ENCODE measurements at places on chromosomes 2 and 18. TPM values are rescaled to one million over a fixed set of nuclear protein-coding genes. Genes with fewer than 3 reads are reported as not detected.

GRCh38 chr2:197115325-197115724 is 188.8 kb upstream of the PGAP1 start:
- H3K4me3 ChIP-seq = no peak overlapping the region
- no peaks in the 10 kb centered on the region for H3K36me3 ChIP-seq
- no peaks in the 10 kb centered on the region for H3K27me3 ChIP-seq
- H3K4me1 ChIP-seq = no peaks in the 10 kb centered on the region
- H3K27ac ChIP-seq = no peak overlapping the region
- no peak for DNase-seq

- H3K36me3 ChIP-seq = no peaks in the 10 kb centered on the region
- no peak overlapping the region for H3K27ac ChIP-seq
- no peaks in the 10 kb centered on the region for H3K27me3 ChIP-seq
- H3K4me3 ChIP-seq = no peak overlapping the region
- no peak for DNase-seq
Observed at GRCh38 chr18:65458871-65459270, 291.9 kb upstream of the CDH7 start.

DNA sequence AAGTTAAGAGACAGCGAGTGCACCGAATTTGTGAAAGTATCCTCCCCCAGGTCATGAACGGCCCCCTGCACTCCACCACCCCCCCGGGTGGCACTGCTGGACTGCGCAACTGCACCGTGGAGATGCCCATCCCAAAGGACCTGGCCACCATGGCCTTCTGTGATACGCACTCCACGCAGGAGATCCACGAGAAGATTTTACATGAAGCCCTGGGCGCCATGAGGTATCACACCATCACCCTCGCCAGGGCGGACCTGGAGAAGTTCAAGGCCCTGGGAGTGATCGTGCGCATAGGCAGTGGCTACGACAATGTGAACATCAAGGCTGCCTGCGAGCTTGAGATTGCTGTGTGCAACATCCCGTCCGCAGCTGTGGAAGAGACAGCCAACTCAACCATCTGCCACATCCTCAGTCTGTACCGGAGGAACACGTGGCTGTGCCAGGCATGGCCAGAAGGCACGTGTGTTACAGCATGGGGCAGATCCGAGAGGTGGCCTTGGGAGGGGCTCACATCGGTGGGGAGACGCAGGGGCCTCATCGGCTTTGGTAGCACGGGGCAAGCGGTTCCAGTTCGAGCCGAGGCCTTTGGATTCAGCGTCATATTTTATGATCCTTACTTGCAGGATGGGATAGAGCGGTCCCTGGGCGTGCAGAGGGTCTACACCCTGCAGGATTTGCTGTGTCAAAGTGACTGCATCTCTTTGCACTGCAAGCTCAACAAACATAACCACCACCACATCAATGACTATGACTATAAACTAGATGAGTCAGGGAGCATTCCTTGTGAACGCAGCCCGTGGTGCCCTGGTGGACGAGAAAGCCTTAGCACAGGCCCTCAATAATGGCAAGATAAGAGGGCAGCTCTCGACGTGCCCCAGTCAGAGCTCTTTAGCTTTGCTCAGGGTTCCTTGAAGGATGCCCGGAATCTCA is 290.8 kb upstream of the MC4R start:
- no peak for DNase-seq
- no peaks in the 10 kb centered on the region for H3K4me1 ChIP-seq
- H3K4me3 ChIP-seq = no peak overlapping the region
- H3K27ac ChIP-seq = no peak overlapping the region
- no peaks in the 10 kb centered on the region for H3K27me3 ChIP-seq

DNMT3A gene
- total RNA-seq = 13.5 TPM

- H3K27ac ChIP-seq = no peak overlapping the region
- H3K27me3 ChIP-seq = no peaks in the 10 kb centered on the region
Observed at GRCh38 chr2:46181306-46181705, 115.9 kb upstream of the EPAS1 start.

DNA sequence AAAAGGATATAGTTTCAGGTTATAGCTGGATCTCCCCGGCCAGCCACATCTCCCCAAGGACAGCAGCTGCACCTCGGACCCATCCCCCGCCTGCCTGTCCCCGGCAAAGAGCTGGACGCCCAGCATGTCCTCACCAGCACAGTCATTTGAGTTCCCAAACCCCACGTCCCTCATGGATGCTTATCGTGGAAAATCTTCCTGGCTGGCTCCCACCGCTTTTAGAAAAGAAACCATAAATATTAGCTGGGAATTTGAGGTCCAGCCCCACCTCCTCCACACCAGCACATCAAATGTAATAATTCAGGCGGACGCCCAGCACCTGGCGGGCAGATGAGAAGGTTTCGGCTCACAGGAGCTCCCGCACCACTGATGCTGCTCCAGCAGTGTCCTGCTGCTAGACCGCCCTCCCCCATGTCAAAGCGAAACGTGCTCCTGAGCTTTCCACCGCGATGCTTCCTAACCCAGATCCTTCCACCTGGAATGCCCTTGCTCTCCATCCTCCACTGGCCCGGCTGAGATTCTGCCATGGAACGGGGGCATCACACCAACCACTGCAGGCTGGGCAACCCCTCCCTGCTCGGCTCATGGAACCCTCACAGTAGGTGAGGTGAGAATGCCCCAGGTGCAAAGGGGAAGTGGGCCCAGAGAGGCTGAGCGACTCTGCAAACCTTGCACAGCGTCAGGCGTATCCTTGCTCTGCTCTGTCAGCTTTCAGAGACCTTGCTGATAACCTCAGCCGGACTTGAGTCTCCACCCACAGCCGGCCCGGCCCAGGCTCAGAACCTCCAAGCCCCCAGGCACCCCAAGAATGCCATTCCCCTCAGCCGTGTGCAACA is 71.5 kb upstream of the GPC1 start:
- no peak overlapping the region for H3K4me3 ChIP-seq
- no peaks in the 10 kb centered on the region for H3K4me1 ChIP-seq
- H3K27ac ChIP-seq = no peak overlapping the region

MYL12B gene
- 256 TPM for total RNA-seq

FAM124B gene
- 7.6 TPM for total RNA-seq

GRCh38 chr2:10161961-10162441 is 39.5 kb downstream of the RRM2 start:
- no peak overlapping the region for H3K4me3 ChIP-seq
- H3K4me1 ChIP-seq = no peaks in the 10 kb centered on the region
- no peak overlapping the region for H3K27ac ChIP-seq
- H3K27me3 ChIP-seq = no peaks in the 10 kb centered on the region
- no peak for DNase-seq
- peaks cover 33% of the 10 kb centered on the region for H3K36me3 ChIP-seq

DNA sequence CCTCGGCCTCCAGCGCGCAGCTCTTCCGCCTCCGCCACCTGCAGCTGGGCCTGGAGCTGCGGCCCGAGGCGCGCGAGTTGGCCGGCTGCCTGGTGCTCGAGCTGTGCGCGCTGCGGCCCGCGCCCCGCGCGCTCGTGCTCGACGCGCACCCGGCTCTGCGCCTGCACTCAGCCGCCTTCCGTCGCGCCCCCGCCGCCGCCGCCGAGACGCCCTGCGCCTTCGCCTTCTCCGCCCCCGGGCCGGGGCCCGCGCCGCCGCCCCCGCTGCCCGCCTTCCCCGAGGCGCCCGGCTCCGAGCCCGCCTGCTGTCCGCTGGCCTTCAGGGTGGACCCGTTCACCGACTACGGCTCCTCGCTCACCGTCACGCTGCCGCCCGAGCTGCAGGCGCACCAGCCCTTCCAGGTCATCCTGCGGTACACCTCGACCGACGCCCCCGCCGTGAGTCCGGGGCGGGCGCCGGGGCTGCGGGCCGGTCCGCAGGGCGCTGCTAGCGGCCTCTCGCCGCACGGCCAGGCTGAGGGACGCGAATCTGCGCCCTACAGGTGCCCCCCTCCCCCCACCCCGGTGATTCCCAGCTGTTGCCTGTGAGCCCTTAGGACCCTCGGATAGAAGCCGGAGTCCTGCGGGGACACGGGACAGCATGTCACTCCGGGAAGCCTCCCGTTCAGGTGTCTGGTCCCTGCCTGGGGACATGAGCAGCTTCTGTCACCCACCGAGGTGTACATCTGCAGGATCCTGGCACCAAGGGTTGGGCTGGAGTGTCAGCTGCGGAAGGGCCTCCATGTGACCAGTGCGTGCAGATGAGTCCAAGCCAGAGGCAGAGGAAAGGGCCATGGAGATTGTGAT is 616 bp downstream of the RNPEPL1 start:
- peak overlapping the region; percentile 59 for H3K27ac ChIP-seq
- H3K27me3 ChIP-seq = no peaks in the 10 kb centered on the region
- peak; percentile 34 for DNase-seq
- peak overlapping the region; percentile 58 for H3K4me3 ChIP-seq

- H3K27ac ChIP-seq = no peak overlapping the region
- H3K4me1 ChIP-seq = no peaks in the 10 kb centered on the region
- no peaks in the 10 kb centered on the region for H3K27me3 ChIP-seq
Observed at GRCh38 chr2:150672311-150672710, 184.8 kb upstream of the RND3 start.

DNA sequence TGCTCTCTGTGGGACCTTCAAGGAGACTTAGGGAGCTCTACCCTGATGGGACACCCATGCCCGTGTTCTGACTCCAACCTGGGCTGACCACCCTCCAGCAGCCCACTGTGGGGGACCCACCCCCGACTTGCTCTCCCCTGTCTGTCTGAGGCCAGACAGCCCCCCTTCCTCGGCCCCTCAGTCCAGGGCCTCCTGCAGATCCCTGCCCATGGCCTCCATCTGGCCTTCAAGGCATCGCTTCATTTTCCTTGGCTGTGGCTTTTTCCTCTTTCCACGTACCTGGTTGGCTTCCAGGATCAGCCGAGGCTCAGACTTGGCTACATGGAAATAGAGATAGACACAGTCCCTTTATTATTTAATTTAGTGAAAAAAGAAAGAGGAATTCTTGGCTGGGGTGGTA is 290.0 kb downstream of the CYP26B1 start:
- no peak overlapping the region for H3K27ac ChIP-seq
- no peaks in the 10 kb centered on the region for H3K36me3 ChIP-seq
- H3K4me1 ChIP-seq = no peaks in the 10 kb centered on the region
- H3K4me3 ChIP-seq = no peak overlapping the region
- H3K27me3 ChIP-seq = peaks cover 30% of the 10 kb centered on the region
- no peak for DNase-seq

GRCh38 chr2:234025891-234026401 is 24.6 kb upstream of the SPP2 start:
- H3K27me3 ChIP-seq = no peaks in the 10 kb centered on the region
- no peaks in the 10 kb centered on the region for H3K36me3 ChIP-seq
- no peak for DNase-seq
- H3K4me3 ChIP-seq = no peak overlapping the region
- no peak overlapping the region for H3K27ac ChIP-seq
- H3K4me1 ChIP-seq = no peaks in the 10 kb centered on the region

CPO gene
- not detected for total RNA-seq

DNA sequence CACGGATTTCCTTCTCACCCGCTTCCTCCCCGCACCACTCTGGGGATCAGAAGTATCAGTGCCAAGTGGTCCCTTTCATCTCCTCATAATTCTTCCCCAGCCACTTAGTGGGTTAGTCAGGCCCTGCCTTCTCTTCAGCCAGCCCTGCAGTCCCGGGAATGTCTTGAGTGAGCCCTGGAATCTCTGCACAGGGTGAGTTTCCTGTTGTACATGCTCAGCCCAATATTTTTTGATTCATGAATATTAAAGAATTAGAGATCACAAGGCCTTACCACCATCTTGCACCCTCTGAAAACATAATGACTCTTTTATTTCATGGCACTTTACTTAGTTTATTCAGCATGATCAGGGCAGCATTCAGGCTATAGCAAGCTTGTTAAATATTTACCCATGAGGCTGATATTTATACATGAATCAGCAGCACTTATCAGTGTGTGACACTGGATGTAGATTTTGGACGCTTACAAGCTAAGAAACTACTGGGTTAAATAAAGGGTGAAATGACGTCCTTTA is 159.4 kb upstream of the FOSL2 start:
- H3K4me3 ChIP-seq = no peak overlapping the region
- H3K27ac ChIP-seq = no peak overlapping the region
- H3K36me3 ChIP-seq = no peaks in the 10 kb centered on the region
- no peak for DNase-seq

EHD3 gene
- total RNA-seq = not detected
